Hematopoietic multipotent progenitor cell treated with erythropoietin and hydrocortisone succinate and interleukin-3 and kit ligand, for 8 days (in vitro differentiated cells): ENCODE measurements at places on chromosomes 5 and 9.

- DNase-seq = peak; percentile 28
Measured at GRCh38 chr9:101677861-101678260, 60.6 kb downstream of the GRIN3A start.

- DNase-seq = no peak
Measured at GRCh38 chr5:66643387-66643786, 47.2 kb downstream of the MAST4 start.

DNA sequence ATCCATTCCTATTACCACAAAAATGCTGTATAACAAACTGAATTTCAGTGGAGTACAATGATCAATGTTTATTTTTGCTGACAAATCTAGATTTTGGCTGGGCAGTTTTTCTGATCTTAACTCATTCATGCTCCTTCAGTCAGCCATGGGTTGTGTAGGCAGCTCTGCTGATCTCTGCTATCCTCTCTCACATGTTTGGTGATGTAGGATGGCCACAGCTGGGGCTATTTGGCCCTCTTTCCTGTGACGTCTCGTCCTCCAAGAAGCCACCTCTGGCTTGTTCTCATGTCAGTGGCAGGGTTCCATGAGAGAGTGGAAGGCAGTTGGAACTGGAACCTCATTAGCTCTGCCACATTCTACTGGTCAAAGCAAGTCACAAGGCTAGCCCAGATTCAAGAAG, 8.9 kb downstream of the NLN start:
- DNase-seq = no peak

DNA sequence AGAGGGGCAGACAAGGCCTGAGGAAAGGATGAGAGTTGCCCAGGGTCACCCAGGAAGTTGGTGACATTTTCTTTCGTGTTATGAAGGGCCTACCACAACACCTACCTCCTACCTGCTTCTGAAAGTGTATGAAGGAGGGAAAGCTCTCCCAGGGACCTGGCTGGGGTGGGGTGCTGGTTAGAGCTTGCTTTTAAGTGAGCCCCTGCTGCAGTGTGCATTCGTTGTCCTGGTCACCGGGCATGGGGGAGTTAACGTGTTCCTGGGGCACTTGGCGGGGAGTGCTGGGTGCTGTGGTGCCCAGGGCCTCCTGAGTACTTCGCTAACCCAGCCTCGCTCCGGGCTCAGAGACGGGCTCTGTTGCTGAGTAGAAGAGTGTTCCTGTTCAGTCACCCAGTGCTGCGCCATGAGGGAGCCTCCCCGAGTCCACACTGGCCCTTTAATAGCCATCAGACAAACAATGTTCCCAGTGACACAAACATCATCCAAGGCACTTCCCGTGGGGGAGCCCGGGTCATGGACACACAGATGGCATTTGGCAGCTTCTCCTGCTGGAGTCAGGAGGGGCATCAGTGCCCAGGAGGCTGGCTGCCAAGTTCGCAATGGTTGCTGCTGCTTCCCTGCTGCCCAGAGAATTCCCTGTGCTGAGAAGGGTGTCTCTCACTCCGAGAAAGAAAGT, 85.7 kb downstream of the AMBP start:
- no peak for DNase-seq

GRCh38 chr9:24765025-24765756, 219.5 kb upstream of the IZUMO3 start:
- DNase-seq = no peak

DNA sequence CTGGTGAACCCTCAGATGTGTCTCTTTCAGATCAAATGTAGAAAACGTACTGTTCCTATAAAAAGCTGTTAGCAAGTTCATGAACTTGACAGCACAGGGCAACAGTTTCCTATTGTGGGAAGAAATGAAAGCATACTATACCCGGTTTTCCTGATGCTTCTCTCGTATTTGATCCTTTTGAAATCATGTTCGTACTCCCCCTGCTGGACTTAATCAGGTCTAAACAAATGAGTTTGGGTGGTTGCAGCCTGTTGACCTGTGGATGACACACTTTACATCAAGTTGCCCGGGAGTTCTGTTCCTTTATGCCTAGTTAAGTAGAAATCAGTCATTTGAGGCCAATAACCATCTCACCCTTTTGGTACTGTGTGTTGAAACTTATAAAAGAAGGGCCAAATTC, 1992.3 kb downstream of the MAT2B start:
- peak; percentile 40 for DNase-seq

DNA sequence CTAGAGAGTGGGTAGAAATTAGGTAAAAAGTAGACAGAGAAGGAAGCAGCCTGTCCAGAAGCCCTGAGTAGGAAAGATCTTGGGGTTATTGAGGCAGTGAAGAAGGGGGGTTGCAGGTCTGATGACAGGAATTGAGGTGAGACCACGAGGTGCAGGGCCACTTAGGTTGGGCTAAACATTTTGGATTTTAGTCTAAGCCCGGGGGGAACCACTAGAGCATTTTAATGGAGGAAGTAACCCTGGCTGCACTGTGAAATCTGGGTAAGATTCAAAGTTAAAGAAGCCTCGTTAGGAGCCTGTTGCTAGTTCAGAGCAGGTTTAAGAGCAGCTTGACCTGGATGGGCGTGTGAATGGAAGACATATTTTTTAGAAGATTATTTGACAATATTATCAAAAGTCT, 38.3 kb downstream of the MAP3K1 start:
- no peak for DNase-seq

GRCh38 chr9:26566141-26566540, 326.5 kb downstream of the CAAP1 start:
- DNase-seq = no peak

- peak; percentile 50 for DNase-seq
Measured at GRCh38 chr9:68643901-68644809, 60.9 kb upstream of the PIP5K1B start.

DNA sequence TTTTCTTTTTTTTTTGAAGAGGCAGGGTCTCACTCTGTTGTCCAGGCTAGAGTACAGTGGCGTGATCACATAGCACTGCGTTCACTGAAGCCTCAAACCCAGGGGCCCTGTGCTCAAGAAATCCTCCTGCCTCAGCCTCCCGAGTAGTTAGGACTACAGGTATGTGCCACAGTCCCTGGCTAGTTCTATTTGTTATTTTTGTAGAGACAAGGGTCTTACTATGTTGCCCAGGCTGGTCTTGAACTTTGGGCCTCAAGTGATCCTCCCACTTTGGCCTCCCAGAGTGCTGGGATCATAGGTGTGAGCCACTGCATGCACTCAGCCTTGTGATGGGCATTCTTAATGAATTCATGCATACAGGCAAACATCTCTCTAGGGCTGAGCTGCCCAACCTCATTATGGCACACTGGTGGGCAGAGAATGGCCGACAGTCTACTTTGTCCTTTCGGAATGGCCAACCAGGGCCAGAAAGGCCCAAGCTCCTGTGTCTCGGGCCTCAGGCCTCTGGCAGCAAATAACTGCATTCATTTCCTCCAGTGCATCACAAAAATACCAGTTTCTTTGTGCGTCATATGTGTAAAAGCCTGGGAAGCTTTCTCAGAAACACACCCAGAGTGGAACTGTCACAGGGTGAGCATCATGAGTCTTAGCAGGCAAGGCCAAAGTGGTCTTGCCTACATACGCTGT, 27.2 kb downstream of the ANXA6 start:
- no peak for DNase-seq

- DNase-seq = no peak
Measured at GRCh38 chr5:124648902-124649467, 97.5 kb downstream of the ZNF608 start.

GRCh38 chr5:122321921-122322320, 9.9 kb downstream of the SNCAIP start:
- DNase-seq = no peak

DNA sequence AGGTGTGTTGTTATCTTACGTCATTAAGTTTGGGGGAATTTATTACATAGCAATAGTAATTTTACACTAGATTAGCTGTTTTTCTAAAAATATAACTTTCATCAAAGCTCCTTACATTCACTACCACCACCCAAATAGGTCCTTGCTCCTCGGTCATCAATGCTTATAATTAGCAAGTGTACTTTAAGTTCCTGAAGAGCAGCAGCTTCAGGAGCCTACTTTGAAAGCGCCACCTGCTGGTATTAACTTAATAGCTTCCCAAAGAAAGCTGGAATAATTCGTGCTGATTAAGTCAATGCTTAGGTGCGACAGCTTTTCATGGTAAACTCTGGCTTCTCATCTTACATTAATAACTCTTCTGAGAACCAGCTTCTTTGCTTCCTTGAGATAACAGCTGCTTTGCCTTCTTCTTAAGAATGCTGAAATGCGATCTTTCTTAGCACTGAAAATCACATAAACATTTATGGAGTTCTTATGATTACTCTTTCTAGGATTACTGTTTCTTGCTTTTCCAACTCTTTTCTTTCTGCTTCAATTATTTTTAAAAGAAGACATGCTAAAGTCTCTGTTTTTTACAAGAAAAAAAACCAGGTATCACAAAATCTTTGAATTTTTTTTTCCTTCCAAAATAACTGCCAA, 10.0 kb upstream of the C5 start:
- peak; percentile 79 for DNase-seq

GRCh38 chr5:2757563-2758351, 6.3 kb upstream of the IRX2 start:
- DNase-seq = no peak

DNA sequence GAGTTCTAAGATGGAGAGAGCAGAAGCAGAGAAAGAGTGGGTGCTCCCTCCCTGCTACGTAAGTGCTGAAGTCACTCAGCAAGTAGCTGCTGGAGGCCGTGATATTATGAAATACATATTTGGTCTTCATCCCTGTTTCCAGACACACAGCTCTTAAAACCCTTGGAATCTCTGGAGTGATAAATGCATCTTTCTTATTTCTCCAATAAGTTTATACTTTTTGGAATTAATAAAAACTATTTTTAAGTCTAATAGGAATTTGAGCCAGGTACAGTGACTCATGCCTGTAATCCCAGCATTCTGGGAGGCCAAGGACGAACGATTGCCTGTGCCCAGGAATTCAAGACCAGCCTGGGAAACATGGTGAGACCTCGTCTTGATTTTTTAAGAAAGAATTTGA, 60.6 kb downstream of the AUH start:
- no peak for DNase-seq
